ENCODE measurements at places on chromosomes 13 and 19.

DNA sequence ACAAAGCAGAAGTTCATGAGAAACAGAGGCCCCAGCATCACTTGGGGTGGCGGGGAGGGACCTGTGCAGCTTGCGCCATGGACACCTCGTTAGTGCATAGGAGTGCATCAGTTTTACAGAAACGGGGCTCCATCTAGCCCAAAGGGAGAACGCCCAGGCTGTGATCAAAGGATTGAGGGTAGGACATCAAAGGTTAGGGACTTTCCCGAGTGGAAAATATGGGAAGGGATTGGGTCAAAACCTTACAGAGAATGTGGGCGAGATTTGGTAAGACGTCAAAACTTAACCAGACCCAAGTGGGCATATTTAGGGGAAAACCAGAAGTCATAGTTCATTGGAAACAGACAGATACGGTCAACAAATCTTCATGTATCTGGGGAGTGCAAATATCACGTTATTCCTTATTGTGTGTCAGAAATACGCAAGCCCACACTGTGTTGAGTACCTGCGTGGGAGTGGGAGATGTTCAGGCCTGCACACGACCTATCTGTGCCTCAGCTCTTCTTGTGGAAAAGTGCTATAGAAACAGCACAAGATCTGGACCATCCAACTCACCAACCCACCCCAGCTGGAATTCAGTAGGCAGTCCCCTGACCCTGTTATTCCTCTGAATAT, 9.4 kb upstream of the GRAMD1A start:
- DNase-seq, result no peak

DNA sequence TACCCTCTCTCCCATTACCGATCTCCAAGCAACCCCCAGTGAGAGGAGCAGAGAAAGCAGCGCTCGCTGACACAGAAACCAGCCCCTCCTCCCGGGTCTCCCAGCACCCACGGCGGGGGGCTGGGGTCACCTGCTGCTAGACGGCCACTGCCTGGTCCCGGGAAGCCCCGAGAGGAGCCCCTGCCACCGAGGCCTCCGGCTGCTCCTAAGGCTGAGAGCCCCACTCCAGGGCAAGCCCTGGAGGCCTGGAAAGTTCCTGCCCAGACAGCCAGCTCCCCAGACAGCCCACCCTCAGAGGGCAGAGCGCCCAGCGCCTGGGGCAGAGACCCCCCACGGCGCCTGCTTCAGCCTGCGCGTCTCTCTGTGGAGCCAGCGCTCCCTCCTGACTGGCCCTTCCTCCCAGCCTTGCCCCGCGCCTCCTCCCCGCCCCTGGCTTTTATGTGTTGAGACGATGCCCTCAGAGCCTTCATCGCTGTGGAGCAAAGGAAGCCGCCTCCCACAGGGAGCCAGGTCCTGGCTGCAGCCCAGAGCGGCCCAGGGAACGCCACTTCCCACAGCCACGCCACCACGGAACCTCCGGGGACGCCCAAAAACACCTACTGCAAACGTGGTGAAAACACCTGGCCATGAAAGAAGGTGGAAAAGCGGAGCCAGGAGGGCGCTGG, 51.1 kb downstream of the MLLT1 start:
- DNase-seq, result no peak

DNA sequence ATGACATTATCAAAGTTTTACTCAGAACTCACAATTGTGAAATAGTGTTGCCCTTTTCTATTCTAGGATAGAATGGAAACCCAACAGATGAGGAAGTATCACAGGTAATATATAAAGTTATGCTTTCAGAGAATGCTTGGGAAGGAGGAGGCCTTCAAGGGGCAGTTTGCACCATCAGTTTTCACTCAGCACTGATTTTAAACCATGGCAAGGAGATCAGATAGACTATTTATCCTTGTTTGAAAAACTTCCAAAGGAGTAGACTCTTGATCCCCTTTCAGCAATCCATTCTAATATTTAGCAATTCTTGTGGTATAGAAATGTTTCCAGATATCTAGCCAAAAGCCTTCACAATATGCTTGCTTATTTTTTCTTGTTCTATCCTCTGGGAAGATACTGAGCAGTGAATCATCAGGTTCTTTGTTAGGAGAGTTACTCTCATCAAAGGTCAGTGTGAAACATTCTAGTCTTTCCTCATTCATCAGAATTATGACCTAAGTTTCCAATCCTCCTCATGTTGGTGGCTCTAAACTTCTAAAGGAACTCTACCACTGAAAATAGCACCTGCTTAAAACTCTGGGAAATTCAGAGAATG, 3.8 kb downstream of the GPC6 start:
- no peak for DNase-seq

GRCh38 chr19:51501594-51502263, at the start of gene SIGLEC12:
Gene SIGLEC12, minus strand, starts transcription at chr19:51501800. Its CDS starts 67 bp downstream, at chr19:51501733.
- DNase-seq, result no peak

GRCh38 chr13:42883771-42884467, 102.5 kb downstream of the FAM216B start:
- DNase-seq, result no peak

GRCh38 chr13:44652168-44652567, 76.0 kb upstream of the TSC22D1 start:
- no peak for DNase-seq

DNA sequence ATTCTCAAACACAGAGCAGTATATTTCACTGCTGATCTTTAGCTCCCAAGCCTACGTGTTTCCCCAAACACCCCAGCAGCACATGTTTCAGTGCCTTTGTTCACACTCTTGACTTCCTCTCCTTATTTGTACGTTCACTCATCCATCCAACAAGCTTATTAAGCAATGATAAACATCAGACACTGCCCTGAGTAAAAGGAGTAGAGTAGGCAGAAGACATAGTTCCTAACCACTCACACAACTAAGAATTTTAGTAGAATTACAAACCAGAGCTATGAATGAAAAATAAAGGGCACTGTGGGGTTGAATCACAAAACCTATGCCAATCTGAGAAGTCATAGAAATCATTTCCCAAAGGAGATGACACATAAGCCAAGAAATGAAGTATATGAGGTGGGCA, 213.5 kb downstream of the DIAPH3 start:
- no peak for DNase-seq

- DNase-seq, result peak; percentile 13
These were observed 39.4 kb downstream of the ZNF136 start for GRCh38 chr19:12202250-12202649.

GRCh38 chr13:33352041-33352440, 66.5 kb upstream of the STARD13 start:
- DNase-seq, result no peak
